Thymus (tissue), 14 donors: ENCODE measurements at places on chromosomes 1 and 21. TPM values are rescaled to one million over a fixed set of nuclear protein-coding genes. Genes with fewer than 3 reads are reported as not detected.

The TSPEAR gene
- 0.38 TPM for total RNA-seq

DNA sequence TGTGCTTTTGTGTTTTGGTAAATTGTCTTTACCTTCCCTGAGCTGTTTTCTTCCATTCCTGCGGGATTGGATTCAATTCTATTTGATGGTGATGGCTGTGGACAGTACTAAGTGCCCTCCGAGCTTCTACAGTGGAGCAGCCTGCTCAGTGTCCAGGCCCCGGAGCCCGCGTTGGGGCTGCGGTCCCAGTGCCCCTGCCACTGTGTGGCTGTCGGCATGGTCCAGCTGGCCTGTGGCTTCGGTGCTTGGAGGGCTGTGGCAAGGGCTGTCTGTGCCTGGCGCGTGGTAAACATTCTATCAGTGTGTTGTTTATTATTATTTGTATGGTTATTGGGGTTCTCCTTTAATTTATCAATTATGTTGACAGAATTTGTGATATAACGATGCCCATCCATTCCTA lies 109.1 kb upstream of the COL6A1 start:
- no peak overlapping the region for H3K27ac ChIP-seq
- H3K4me3 ChIP-seq = no peak overlapping the region
- H3K4me1 ChIP-seq = peaks cover 10% of the 10 kb centered on the region
- H3K36me3 ChIP-seq = no peaks in the 10 kb centered on the region
- H3K27me3 ChIP-seq = no peaks in the 10 kb centered on the region
- no peak for DNase-seq

GRCh38 chr1:116988248-116988647 lies 13.3 kb upstream of the CD101 start:
- H3K27me3 ChIP-seq = no peaks in the 10 kb centered on the region
- no peaks in the 10 kb centered on the region for H3K36me3 ChIP-seq
- no peak overlapping the region for H3K4me3 ChIP-seq

The CCDC181 gene
- total RNA-seq = 0.47 TPM

DNA sequence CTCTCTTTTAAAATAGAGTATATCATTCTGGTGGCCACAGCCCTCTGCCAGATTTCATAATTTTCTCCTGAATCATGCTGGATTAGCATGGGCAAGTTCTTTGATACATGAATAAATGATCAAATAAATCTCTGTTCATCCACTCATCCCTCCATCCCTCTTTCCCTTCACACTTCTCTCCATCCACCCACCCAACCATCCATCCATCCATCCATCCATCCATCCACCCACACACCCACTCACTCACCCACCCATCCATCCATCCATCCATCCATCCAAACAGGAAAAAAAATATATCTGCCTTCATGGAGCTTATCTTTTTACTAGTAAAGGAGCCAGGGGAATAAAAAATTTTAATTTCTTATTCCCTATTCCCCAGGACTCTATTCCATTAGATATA lies 49.3 kb downstream of the URB2 start:
- H3K27ac ChIP-seq = no peak overlapping the region
- no peaks in the 10 kb centered on the region for H3K27me3 ChIP-seq
- no peaks in the 10 kb centered on the region for H3K36me3 ChIP-seq
- no peak overlapping the region for H3K4me3 ChIP-seq
- H3K4me1 ChIP-seq = peaks cover 33% of the 10 kb centered on the region

- no peaks in the 10 kb centered on the region for H3K4me1 ChIP-seq
- no peak for DNase-seq
- no peak overlapping the region for H3K4me3 ChIP-seq
- H3K36me3 ChIP-seq = peaks cover 24% of the 10 kb centered on the region
- H3K27me3 ChIP-seq = no peaks in the 10 kb centered on the region
- H3K27ac ChIP-seq = no peak overlapping the region
Measured at GRCh38 chr1:224133741-224134299, 19.9 kb downstream of the FBXO28 start.

GRCh38 chr1:59755069-59755685 lies 59.6 kb upstream of the HOOK1 start:
- H3K27me3 ChIP-seq = no peaks in the 10 kb centered on the region
- peaks cover 4% of the 10 kb centered on the region for H3K4me1 ChIP-seq
- H3K4me3 ChIP-seq = no peak overlapping the region
- H3K27ac ChIP-seq = no peak overlapping the region

The USH2A gene
- total RNA-seq = 0.09 TPM

The RIPPLY3 gene
- total RNA-seq = 0.05 TPM

The SYTL1 gene
- 49.4 TPM for total RNA-seq

- H3K36me3 ChIP-seq = no peaks in the 10 kb centered on the region
- H3K27ac ChIP-seq = no peak overlapping the region
- H3K27me3 ChIP-seq = no peaks in the 10 kb centered on the region
- no peak overlapping the region for H3K4me3 ChIP-seq
- H3K4me1 ChIP-seq = no peaks in the 10 kb centered on the region
- DNase-seq = no peak
Measured at GRCh38 chr1:4594286-4594991, 60.0 kb upstream of the AJAP1 start.

DNA sequence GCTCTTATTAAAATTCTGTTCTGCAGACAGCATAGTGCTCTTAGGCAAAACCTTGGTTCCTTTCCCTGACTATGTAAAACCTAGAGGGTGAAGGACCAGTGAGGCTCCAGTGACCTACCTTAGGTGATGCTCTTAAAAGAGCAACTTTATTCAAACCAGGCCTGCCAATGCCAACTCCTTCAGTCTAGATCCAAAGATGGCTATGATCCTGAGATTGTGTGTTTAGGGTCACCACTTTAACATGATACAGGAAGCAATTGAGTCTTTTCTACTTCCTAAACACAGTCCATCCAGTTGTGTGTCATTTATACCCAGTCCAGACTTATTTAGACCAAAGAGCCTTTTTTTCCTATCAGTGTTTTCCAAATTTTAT lies 10.8 kb downstream of the MCL1 start:
- no peak for DNase-seq
- H3K4me1 ChIP-seq = peaks cover 35% of the 10 kb centered on the region
- no peak overlapping the region for H3K4me3 ChIP-seq
- H3K36me3 ChIP-seq = peaks cover 27% of the 10 kb centered on the region
- H3K27me3 ChIP-seq = no peaks in the 10 kb centered on the region

DNA sequence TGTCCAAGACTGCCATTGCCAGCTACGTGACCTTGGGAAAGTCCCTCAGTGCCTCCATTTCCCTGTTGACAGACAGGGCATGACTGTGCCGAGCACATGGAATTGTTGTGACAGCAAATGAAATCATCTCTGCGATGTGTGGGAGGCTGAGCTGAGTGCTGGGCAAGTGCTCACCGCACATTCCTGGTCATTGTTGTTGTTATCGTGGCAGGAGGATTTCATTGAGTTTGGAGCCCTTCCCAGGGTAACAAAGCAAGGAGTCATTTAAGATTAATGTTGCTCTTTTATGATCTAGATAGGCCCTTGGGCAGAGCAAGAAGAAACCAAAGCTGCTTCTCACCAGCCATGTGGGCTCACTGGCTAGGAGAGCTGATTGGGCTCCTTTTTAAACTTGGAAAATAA lies 39.6 kb upstream of the ITPKB start:
- no peak overlapping the region for H3K4me3 ChIP-seq
- H3K4me1 ChIP-seq = peaks cover 10% of the 10 kb centered on the region
- no peak overlapping the region for H3K27ac ChIP-seq
- H3K36me3 ChIP-seq = no peaks in the 10 kb centered on the region
- H3K27me3 ChIP-seq = no peaks in the 10 kb centered on the region
- DNase-seq = no peak

DNA sequence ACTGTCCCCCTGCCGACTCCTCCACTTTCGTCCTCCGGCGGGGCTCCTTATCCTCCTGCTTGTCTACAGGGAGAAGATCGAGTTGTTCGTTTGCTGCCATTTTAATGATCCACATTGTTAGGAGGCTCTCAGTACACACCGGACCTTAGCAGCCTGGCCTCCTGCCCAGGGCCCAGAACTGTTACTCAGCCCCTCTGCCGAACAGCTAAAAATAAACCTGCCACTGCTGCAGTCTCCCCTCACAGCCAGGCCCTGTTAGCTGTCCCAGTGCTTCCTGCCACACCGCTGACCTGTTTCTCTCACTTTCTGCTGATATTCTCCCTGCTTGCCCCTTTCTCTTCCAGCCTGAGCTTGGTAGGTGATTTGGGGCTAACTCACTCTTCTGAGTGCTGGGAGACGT lies 8.3 kb downstream of the MAPKAPK2 start:
- H3K36me3 ChIP-seq = peaks cover 31% of the 10 kb centered on the region
- no peak overlapping the region for H3K27ac ChIP-seq
- DNase-seq = no peak
- peaks cover 35% of the 10 kb centered on the region for H3K4me1 ChIP-seq

GRCh38 chr1:40997096-40997495 lies 17.6 kb downstream of the CTPS1 start:
- H3K4me1 ChIP-seq = no peaks in the 10 kb centered on the region
- no peak overlapping the region for H3K27ac ChIP-seq
- peaks cover 87% of the 10 kb centered on the region for H3K36me3 ChIP-seq
- H3K4me3 ChIP-seq = no peak overlapping the region
- no peak for DNase-seq
- H3K27me3 ChIP-seq = no peaks in the 10 kb centered on the region

DNA sequence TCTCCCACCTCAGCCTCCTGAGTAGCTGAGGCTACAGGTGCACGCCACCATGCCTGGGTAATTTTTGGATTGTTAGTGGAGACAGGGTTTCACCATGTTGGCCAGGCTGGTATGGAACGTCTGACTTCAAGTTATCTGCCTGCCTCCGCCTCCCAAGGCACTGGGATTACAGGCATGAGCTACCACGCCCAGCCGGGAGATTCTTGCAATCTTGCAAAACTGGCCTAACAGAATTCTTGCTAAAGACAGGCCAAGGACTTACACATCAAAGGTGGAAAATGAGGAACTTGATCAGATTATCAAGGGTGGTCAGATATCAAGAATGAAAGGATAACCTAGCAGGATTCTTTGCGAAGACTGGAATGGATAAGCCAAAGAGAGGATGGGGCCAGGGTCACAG lies 98.3 kb upstream of the TIAM1 start:
- H3K36me3 ChIP-seq = no peaks in the 10 kb centered on the region
- no peak for DNase-seq
- H3K27ac ChIP-seq = no peak overlapping the region
- no peak overlapping the region for H3K4me3 ChIP-seq
- peaks cover 19% of the 10 kb centered on the region for H3K4me1 ChIP-seq
- H3K27me3 ChIP-seq = no peaks in the 10 kb centered on the region

DNA sequence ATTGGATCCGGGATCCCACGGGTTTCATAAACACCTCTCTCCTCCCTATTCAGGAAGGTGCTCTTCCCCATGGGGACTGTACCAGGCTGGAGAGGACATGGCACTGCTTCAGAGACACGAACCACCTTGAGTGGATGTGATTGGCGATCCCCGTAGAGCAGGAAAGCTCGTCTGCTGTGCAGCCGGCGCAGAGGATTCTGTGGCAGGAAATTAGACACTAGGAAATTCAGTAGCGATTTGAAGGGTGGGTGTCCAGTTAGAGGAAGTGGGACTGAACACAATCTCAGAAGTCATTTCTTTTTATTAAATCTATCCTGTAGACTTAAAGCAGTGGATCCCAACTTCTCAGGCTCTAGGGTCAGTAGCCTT lies 767 bp downstream of the PDIK1L start:
- peaks cover 25% of the 10 kb centered on the region for H3K36me3 ChIP-seq
- H3K4me3 ChIP-seq = peak overlapping the region; percentile 95
- peak overlapping the region; percentile 69 for H3K27ac ChIP-seq
- H3K27me3 ChIP-seq = no peaks in the 10 kb centered on the region
- peaks cover 20% of the 10 kb centered on the region for H3K4me1 ChIP-seq

DNA sequence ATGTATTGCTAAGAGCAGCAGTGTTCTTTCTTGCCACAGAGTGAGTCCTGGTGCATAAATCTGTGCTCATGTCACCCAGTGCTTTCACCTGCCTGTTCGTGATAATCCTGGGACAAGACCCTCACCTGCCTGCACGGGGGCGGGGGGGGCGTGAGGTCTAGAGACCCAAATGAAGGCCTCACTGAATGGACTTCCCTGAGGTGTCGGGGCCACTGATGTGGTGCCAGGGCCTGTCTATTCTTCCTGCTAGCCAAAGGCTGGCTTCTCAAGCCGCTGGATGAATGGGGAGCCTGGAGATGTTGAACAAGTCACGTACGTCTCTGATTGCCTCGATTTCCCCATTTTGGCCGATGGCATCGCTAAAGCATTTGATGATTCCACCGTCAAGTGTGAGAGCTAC lies 118.8 kb upstream of the IRF2BP2 start:
- H3K4me1 ChIP-seq = peaks cover 86% of the 10 kb centered on the region
- no peak overlapping the region for H3K4me3 ChIP-seq
- H3K27ac ChIP-seq = no peak overlapping the region
- H3K27me3 ChIP-seq = no peaks in the 10 kb centered on the region

GRCh38 chr1:31524186-31524901 lies 52.0 kb upstream of the TINAGL1 start:
- no peaks in the 10 kb centered on the region for H3K4me1 ChIP-seq
- H3K36me3 ChIP-seq = peaks cover 76% of the 10 kb centered on the region
- H3K27ac ChIP-seq = no peak overlapping the region
- H3K27me3 ChIP-seq = no peaks in the 10 kb centered on the region

GRCh38 chr21:15283789-15284188 lies 219.0 kb upstream of the NRIP1 start:
- DNase-seq = no peak
- no peak overlapping the region for H3K27ac ChIP-seq
- H3K36me3 ChIP-seq = no peaks in the 10 kb centered on the region
- H3K27me3 ChIP-seq = no peaks in the 10 kb centered on the region
- no peaks in the 10 kb centered on the region for H3K4me1 ChIP-seq
- no peak overlapping the region for H3K4me3 ChIP-seq
